ENCODE measurements at places on chromosomes 1 and 21.

DNA sequence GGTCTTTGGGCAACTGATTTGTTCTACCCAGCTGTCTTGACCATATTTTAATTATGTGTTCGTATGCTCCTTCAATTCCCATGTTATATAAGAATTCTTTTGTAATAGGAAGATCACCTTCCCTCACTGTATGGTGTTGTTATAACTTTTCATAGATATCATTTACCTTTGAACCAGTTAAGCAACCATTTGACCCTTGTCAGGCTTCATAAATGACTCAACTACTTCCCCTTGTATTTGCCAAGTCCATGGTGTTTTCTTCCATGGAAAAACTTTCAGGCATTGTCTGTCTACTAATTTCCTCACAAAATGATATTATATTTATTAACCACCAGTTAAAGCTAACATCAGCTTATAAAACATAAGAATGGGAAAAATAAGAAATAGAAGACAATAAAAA is 5.1 kb downstream of the BPNT1 start:
- DNase-seq: no peak

DNA sequence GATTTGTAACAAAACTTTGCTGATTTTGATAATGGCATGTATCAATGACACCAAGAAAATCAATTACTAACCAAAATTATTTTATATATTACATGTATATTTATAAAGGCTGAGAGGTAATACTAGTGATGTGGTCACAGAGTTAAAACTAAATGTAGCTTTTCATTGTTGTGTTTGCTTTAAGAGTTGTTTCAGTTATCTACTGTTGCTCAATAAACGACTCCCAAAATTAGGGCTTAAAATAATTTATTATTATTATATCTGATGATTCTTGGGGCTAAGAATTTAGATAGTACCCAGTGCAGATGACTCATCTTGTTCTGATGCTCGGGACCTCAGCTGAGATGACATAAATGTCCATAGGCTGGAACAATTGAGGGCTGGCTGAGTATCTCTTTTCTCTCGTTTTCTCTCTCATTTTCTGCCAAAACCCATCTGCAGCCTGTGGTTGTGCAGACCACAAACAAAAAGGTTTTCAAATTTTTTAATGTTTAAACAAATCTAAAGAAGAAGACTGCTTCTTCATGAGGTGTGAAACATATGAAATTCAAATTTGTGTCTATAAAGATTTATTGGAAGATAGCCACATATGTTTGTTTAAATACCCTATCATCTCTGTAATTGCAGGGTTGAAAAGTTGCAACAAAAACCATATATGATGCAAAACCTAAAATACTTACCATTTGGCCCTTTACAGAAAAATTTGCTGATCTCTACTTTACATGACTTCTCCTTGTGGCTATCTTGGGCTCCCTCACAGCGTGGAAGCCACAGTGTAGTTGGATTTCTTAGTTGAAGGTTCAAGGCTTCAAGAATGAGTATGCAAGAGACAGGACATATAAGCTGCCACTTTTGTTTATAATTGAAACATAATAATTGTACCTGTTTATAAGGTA is 14.8 kb upstream of the PTPRC start:
- no peak for DNase-seq

GRCh38 chr1:207695891-207696290 is 51.0 kb downstream of the CR1L start:
- DNase-seq: no peak

- DNase-seq: no peak
Observed at GRCh38 chr21:31157756-31158155, 119.5 kb upstream of the KRTAP19-8 start.

DNA sequence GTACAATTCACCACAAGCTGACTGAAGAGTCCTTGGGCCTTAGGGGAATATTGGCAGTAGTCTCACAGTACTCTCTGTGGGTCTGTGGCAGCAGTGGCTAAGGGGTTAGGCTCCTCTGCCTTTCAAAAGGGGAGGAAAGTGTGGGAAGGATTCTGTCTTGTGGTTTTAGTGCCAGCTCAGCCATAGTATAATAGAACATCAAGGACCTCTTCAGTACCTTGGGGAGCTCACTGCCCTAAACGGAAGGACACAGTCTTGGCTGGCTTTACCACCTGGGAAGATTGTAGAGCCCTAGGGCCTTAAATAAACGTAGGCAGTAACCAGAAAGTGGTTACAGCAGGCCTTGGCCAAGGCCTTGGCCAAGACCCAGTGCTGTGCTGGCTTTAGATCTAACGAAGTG is 265.7 kb downstream of the COL11A1 start:
- DNase-seq: no peak

DNA sequence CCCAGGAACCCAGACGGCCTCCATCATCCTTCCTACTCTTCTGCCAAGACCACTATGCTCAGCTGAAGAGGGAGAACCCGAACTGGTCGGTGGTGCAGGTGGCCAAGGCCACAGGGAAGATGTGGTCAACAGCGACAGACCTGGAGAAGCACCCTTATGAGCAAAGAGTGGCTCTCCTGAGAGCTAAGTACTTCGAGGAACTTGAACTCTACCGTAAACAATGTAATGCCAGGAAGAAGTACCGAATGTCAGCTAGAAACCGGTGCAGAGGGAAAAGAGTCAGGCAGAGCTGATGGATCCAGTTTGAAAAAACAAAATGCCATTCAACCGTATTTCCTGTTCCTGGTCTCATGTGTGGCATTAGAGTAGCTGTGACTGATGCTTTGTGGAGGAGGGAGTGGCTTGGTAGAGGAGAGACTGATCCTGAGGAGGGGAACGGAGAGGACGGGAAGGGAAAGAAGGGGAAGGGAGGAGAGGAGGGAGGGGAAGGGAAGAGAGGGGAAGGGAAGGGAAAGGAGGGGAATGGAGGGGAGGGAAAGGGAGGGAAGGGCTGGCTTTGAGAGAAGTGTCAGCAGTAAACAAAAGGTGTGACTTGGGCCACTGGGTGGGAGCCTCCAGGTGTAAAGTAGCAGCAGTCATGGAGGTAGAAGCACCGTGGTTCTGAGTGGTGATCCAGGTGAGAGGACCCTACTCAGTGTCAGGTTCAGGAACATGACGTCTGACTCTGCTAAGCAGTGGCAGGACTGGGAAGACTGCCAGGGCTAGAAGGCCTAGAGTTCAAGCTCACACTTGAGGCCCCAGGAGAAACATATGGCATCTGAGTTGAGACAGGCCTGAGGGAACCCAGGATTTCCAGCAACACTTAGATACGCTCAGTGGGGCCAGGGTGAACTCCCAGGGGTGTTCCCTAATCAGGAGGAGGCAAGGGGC is 846 bp downstream of the HMGB4 start:
- DNase-seq: no peak

DNA sequence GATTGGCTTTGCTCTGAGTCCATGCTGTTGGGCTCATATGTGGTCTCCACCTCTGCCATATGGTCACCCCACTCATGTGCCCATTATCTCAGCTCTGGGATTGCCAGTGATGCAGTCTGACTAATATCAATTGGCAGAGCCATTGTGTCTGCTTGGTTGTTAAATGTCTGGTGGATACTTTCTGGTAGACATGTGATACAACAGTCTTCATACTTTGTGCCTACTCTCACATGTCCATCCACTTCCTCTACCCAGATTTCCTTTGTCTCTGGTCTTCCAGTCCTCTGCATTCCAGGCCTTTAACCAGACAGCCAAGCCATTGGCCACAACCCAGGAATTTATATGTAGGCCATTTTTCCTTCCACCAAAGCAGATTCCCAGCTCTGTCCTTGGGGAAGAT is 30.8 kb upstream of the DIPK1A start:
- DNase-seq: no peak

GRCh38 chr1:58926152-58926551 is 142.3 kb upstream of the JUN start:
- DNase-seq: no peak

GRCh38 chr21:42447732-42448131 is 44.0 kb downstream of the UBASH3A start:
- DNase-seq: no peak

- no peak for DNase-seq
Observed at GRCh38 chr1:241401156-241401555, 44.2 kb upstream of the RGS7 start.

DNA sequence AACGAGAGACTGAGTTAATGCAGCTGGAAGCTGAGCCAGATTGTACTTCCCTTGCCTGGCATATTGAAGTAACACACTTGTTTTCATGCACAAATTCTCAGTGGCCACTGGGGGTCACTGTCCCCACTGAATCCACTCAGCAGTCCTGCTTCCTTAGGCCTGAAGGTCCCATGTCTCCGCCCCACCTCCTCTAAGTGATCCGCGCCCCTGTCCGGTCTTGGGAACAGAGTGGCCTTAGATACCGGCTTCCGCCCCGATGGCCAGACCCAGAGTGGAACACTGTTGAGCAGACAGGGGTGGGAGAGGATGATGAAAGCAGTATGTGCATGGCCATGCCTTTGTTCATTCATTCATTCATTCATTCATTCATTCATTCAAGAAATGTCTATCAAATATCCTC is 34.8 kb downstream of the CHAF1B start:
- DNase-seq: peak; percentile 70

- DNase-seq: no peak
Observed at GRCh38 chr1:115977499-115978258, 1.4 kb downstream of the SLC22A15 start.

DNA sequence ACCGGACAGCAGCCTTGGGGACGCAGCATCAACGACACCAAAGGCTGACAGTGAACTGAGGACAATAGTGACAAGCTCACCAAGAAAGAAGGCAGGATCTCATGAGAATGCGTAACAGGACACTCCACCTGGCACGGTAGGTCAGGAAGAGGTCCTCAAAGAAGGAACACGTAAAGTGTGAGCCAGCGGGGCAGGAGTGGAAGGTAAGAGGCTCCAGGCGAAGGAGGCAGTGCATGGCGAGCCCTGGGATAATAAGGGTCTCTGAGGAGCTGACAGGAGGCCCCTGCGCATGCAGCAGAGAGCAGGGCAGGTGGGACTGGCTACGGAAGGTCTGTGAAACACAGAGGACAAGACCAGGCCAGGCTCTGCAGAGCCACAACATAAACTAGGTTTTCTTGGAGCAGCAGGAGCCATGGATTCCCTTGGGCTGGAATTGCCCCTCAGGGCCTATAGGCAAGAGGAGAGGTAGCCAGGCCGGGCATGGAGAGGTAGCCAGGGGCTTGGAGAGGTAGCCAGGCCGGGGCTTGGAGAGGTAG is 8.2 kb downstream of the LSS start:
- DNase-seq: peak; percentile 6

DNA sequence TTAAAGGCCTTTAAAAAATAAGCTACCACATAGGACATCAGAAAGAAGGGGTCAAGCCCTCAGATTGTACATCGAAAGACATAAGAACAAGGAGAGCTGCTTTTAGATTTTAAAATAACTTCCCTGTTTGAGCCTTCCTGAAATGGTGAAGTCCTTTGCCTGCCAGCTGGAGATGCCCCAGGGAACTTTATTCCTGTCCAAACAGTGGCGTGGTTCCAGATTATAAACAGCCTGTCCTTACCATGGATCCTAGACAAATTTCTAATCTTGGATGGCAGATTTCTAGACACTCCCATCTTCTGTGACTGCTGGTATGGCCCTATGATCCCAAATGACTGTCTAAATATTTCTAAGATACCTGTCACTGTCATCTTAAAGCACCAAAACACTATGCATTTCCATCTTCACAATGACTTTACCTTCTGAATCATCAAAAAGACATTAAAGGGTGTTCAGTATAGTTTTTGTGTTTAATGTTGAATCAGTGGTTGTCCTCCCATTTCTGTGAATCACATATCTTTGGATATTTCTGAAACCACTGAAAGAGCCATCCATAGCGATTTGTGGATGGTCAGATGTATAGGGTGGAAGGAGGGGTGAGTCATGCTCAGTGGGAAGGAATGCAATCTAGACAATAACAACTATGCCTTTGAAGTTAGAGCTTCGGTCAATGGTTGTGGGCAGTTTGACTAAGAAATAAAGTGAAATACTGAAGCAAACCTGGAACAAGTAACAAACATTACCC is 23.2 kb downstream of the ILDR2 start:
- no peak for DNase-seq

DNA sequence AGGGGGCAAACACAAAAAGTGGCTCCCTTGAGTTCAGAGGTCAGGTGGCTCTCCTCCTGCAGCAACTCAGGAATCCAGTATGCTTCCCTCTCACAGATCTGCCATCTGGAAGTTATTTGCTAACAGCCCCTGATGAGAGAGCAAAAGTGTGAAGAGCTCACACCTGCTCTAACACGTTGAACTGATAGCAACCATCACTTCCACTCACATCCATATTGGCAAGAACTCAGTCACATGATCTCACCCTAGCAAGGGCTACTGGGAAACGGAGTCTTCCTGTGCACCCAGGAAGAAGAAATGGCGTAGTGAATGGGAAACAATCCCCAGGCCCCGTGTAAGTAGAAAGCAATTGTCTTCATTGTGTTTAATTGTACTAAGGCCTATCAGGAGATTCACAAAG is 20.7 kb upstream of the SLC45A1 start:
- DNase-seq: no peak

DNA sequence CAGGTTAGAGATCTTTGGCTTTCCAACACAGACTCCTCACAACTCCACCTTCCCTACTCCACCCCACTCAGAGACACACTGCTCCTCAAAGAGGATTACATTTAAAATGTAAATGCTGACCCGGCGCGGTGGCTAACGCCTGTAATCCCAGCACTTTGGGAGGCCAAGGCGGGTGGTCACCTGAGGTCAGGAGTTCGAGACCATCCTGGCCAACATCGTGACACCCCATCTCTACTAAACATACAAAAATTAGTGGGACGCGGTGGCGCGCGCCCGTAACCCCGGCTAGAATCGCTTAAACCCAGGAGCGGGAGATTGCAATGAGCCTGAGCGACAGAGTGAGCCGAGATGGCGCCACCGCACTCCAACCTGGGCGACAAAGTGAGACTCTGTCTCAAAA is 1.8 kb upstream of the ANP32E start:
- DNase-seq: no peak

DNA sequence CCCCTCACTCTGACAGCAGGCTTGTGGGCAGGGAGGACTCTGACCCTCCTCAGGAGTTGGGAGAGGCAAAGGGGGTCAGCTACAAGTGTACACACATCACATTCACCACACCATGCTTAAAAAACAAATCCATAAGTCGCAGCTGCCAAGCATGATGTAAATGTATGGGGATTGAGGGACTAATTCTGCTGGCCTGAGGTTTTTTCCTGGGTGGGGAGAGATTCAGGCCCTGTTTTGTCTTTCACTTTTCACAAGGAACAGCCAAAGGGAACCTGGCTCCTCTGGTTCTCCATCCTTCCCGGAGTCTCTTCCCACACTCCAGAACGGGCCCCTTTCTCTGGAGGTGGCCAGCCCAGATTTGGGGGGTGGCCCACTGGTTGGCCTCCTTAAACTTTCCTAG is 1.3 kb upstream of the MTARC2 start:
- no peak for DNase-seq

- DNase-seq: no peak
Observed at GRCh38 chr1:81044708-81045107, 756.0 kb upstream of the ADGRL2 start.

GRCh38 chr1:226642421-226642820 is 93.9 kb downstream of the STUM start:
- peak; percentile 15 for DNase-seq

GRCh38 chr1:175072099-175072951 is 4.7 kb downstream of the TNN start:
- peak; percentile 62 for DNase-seq

Data from uterus (tissue), 4 donors.